Renal cortex interstitium (tissue), 15 donors: ENCODE measurements at places on chromosomes 12 and 14. TPM values are rescaled to one million over a fixed set of nuclear protein-coding genes. Genes with fewer than 3 reads are reported as not detected.
A peak's percentile ranks its signal among the peaks of the same experiment; 100 is the strongest.

DNA sequence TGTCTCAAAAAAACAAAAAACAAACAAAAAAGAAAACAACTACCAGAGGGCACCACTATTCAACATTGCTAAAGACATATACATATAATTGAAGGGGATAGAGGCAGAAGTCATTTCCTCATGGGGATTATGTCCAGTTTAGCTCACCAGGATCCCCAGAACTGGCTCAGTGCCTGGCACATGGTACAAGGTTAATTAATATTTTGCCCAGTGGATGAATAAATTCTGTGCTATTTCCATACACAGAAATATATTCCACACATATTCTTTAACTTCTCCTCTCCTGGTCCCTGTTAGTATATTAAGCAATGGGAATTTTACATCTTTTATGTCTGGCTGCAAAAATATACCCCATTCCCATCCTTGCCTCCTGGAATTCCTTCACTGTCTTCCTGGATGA is 6.7 kb downstream of the FOS start:
- no peak for DNase-seq

GRCh38 chr12:46377678-46378077 is 5.1 kb upstream of the SLC38A2 start:
- no peak for DNase-seq

DNA sequence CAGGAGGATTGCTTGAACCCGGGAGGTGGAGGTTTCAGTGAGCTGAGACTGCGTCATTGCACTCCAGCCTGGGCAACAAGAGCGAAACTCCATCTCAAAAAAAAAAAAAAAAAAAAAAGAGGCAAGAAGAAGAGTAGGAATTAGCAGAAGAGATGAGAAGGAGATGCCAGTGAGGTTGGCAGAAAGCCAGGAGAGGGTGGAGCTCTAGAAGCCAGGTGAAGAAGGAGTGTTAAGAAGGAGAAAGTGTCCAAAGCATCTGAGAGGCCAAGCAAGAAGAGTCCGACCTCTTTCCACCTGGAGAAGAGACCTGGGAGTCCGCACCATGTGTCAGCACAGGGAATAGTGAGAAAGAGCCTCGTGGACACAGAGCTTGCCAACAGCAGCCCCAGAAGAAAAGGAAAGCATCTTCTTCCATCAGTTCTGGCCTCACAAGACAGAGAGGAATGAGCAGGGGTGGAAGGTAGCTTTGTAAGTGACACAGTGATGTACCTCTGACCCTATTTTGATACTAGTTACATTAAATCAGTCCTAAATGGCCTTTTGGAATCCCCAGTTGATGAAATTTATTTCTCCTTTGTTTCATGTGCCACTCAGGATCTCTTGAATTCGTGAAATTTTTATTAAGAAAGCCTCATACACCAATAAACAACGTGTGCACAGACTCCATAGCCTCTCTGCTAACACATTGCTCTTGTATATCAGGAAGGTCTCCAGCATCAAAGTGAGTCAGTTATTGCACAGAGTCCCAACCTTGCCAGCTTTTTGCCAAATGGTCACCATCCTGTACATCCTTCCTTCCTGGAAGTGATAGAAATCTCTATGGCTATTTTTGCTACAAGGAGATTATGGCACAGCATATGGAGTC is 70.6 kb downstream of the SAMD4A start:
- DNase-seq: no peak

DNA sequence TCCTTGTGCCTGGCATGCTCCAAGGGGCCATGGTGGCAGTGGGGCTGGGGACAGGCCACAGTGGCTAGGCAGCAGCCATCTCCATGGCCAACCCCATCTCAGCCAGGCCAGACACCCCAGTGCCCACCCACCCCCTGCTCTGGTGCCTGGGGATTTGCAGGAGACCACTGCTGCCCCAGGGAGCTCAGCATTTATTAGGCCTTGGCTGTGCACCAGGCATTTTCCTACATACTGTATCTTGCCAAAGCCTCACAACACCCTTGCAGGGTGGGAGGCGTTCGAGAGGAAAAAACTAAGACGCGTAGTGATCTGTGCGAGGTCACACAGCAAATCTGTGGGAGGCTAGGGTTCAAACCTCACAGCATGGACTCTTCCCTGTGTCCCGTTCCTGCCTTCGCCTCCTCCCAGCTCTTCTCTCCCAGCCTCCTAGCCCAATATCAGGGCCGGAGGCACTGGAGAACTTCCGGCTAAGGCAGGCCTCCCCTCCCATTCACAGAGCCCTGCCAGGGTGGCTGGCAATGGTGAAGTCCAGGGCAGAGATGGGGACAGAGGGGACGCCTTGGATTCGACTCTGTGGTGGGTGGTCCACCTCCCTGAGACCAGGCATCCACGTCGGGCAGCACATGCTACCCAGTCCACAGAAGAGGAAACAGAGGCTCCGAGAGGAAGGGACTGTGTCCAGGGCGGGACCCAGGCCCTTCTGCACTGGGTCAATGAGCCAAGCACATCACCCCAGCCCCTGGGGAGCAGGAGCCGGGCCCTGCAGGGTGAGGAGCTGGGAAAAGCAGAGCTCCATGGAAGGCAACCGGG is 57.4 kb downstream of the FAM222A start:
- no peak for DNase-seq

GRCh38 chr12:117387832-117388231 is 26.4 kb upstream of the NOS1 start:
- no peak for DNase-seq

- DNase-seq: no peak
Observed at GRCh38 chr12:108066583-108067577, 62.2 kb upstream of the WSCD2 start.

DNA sequence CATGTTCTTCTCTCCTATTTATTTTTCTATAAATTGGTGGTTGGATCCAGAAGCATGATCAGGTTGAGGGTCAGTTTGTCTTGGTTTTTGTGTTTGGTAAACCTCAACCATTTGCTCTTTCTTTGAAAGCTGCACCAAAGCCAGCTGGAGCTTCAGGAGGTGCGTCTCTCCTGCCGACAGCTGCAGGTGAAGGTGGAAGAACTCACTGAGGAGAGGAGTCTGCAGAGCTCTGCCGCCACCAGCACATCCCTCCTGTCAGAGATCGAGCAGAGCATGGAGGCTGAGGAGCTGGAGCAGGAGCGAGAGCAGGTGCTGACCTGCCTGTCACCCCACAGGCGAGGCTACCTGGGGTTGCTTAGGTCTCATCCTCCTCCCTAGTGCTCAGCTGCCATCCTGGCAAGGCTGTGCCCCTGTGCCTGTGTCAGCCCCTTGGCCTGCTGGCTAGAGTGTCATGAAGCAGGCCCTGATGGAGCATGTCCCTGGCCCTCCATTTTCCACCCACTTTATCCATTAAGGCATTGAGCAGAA is 45.0 kb downstream of the RAB35 start:
- no peak for DNase-seq

DNA sequence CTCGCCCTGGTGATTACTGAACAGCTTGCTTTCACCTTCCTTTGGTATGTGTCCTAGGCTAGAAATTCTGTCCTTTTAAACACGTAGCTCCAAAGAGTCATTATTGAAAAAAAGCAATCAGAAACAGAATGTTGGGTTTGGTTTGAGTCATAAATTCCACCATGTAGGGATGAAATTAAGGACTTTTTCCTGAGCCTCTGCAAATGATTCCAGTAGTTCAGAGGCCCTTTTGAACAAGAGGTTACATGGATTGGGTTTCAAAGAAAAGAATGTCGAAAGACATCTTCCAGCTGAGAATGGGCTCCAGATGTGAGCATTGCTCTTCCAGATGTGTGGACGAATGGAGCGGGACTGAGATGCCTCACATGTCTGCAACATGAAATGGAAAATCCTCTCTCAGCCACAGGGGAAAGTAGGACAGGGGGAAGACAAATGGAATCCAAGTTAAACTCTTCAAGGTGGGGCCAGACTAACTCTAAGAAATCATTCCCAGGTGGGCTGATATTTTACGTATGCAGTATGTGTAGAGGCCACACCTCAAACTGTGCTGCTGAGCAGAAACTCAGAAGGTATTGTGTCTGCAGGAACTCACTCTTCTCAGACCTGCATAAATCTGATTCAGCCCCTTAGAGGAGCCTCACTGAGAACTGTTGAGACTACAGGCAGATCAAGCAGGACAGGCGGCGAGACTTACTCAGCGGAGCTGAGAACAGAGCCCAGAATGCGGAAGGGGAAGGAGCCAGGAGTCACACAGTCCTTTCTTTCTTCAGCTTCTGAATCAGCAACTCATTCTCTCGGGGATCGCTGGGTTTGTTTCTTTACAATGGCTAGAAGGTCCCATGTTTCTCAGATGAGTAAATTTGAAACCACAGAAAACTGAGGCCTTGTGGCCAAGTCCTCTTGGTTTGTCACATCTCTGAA is 23.3 kb upstream of the EMP1 start:
- no peak for DNase-seq

- no peak for DNase-seq
Observed at GRCh38 chr14:61472801-61473376, 151.5 kb downstream of the PRKCH start.

GRCh38 chr14:34029921-34030334 is 79.1 kb upstream of the EGLN3 start:
- DNase-seq: no peak

DNA sequence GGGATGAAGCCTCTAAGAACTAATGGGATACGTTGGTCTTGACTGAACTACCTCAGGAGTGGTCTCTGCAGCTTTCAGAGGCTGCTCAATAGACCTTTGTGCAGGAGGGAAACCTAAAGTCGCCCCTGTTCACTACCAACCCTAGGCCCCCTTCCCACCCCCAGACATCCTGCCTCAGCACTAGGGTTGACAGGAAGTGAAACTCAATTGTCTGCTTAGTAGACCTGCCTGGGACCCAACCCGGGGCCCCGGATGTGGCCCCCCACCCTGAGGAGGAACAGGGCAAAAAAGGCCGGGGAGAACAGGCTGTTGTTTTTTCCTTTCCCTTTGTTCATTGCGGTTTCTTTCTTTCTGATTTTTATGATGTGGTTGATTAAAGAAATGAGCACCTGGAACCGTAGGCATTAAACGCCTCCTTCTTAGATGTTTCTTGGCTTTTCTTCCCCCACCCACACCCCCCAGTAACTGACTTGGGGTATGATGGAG is 1.6 kb upstream of the DGKA start:
- DNase-seq: no peak

- DNase-seq: no peak
Observed at GRCh38 chr14:68501171-68501570, 291.7 kb downstream of the ZFP36L1 start.

DNA sequence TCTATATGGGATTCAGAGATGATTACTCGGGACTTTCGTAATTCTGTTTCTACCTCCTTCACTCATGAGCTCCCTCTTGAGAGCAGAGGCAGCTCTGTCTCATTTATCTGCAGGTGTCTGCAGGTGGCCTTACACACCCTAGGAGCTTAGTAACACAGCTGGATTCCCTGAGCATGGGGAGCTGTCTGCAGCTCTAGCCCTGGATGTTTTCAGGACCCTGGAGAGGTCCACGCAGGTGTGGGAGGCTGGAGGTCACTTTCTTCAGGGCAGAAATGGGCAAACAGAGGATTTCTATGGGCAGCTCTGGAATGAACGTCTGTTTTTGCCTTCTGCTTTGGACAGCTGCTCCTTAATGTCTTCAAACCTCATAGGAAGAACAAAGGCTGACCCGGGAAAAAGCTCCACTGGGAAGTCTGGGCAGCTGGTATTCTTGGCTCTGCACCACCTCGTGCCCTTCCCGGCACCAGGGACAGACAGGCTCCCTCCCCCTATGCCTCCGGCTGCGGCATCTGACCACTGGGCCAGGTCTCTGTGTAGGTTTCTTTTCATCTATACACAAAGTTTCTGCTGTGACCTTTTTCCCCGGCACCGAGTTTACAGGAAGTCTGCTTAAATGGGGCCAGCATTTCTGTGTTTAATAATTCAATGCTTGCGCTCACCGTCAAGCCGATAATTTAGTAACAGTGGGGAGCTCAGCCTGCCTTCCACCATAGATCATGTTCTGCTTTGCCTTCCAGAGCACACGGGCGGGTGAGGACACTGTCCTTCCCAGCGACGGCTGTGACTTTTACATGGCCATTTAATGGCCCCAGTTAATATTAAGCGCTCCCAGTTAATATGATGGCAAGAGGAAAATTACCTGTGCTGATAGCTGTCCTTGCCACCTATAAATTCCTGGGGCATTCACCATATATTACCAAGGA is 320.2 kb upstream of the SFSWAP start:
- peak; percentile 43 for DNase-seq

DNA sequence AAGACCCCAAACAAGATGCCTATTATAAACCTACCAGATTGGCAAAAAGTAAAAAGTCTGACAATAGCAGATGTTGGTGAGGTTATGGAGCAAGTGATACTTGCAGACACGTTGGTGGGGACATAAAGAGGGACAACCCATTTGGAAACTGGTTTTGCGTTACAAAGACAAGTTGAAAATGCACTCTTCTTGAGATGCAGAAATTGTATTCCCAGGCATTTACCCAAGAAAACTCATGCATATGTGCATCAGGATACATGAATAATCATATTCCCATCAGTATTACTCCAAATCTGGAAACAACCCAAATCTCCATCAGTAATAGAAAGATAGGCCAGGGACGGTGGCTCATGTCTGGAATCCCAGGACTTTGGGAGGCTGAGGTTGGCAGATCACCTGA is 12.8 kb upstream of the GOLGA5 start:
- no peak for DNase-seq

DNA sequence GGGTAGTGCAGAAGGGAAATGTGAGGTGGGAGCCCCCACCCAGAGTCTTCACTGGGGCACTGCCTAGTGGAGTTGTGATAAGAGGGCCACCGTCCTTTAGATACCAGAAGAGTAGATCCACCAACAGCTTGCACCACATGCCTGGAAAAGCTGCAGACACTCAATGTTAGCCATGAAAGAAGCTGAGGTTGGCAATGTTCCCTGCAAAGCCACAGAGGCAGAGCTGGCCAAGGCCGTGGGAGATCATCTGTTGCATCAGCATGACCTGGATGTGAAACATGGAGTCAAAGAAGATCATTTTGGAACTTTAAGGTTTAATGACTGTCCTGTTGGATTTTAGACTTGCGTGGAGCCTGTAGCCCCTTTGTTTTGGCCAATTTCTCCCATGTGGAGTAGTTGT is 468.4 kb upstream of the FOXG1 start:
- DNase-seq: no peak

DNA sequence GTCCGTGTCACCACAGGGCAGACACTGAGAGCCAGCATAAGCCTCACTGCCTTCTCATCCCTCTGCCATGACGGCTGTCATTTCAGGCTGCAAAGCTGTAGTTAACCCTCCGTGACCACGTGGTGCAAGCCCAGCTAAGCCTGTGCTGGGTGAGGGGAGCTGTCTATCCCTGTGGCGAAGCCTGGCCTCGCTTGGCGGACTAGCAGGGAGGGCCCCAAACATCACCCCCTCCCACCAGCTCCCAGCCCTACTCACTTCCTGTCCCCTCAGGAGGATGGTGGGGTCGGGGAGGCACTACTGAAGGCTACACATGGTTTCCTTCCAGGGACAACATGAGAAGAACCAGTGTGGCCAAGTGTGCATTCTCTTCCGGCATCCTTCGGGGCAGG is 88.2 kb downstream of the CHGA start:
- DNase-seq: no peak

DNA sequence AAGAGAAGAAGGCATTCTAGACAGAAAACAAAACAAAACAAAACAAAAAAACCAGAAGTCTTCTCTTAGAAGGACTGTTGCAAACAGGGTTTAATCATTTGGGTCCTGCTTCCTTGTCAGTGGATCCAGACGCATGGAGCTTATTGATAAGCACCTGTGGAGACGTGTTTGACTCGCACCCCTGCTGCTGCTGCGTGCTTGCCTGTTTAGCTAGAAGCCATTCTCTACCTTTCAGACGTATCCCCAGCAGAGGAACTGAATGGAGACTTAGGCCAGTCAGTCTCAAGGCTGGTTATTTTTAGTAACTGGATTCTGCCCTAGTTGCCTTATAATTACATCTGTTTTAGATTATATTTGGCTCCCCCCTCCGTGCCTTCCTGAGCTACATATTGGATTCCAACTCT is 186.1 kb upstream of the EEA1 start:
- no peak for DNase-seq

HEBP1 gene
- polyA plus RNA-seq: 62.1 TPM

ZBTB42 gene
- 4.8 TPM for polyA plus RNA-seq

CEBPE gene
- polyA plus RNA-seq: 0.16 TPM

RD3L gene
- not detected for polyA plus RNA-seq
